Lower lobe of right lung (tissue), 2 donors: ENCODE measurements at places on chromosomes 2 and 18.

- DNase-seq: peak; percentile 84
Measured at GRCh38 chr2:29114946-29115609, at the start of gene CLIP4. Gene CLIP4, plus strand, starts transcription at chr2:29115415. Its CDS starts 5,974 bp downstream, at chr2:29121389.

DNA sequence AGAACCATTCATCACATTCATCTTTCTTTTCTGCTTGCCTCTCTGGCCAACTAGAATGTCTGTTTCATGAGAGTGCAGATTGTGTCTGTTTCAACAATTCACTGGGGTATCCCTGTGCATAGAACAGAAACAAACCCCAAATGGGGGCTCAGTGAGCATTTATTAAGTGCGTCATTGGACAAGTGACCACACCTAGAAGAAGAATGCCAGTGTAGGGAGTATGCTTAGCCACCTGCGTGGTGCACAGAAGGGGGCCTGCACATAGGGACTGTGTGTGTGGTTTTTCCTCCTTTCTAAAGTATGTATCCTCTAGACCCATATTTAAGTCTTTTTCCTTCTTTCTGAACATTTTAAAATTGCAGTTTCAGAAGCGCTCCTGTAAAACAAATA lies 255.9 kb downstream of the AGAP1 start:
- no peak for DNase-seq

- DNase-seq: no peak
Measured at GRCh38 chr18:40075616-40076015, 1879.4 kb upstream of the PIK3C3 start.

GRCh38 chr18:46768166-46768921 lies 11.5 kb upstream of the ST8SIA5 start:
- DNase-seq: no peak

- DNase-seq: no peak
Measured at GRCh38 chr18:11983592-11983991, 2.3 kb downstream of the IMPA2 start.

DNA sequence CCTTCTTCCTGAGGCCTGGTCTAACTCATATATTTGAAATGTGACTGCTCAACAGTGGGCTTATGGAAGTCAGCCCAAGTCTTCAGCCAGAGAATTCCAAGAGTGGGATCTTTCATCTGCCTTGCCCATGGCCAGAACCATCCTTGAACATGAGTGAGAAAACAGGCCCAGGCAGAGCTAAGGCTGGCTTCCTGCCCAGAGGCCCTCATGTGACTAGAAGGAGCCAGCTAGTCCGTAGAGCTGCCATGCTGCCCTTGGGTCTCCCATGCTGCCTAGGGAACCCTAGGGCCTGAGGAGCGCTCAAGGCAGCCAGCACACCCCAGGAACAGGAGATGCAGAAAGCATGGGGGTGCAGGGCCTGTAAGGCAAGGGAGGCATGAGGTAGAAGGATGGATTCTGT lies 203.6 kb downstream of the FHOD3 start:
- no peak for DNase-seq

DNA sequence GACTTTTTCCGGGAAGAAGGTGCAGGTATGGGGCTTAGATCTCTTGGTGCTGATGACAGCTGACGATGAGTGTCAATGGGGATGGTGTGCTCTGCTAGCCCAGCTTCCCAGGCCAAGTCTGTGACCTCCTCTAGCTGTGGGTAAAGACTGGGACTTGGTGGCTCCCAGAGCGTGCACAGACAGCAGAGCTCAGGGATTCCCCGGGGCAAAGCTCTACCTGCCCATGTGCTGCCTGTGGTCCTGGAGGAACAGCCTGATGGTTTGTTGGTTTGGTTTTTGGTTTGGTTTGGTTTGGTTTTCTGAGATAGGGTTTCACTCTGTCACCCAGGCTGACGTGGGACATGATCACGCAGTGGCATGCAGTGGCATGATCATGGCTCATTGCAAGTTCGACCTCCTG lies 19.2 kb downstream of the ATP6V1B1 start:
- DNase-seq: no peak

- DNase-seq: no peak
Measured at GRCh38 chr2:6080932-6081753, 389.0 kb downstream of the SOX11 start.

- DNase-seq: no peak
Measured at GRCh38 chr2:75012080-75012479, 53.6 kb downstream of the POLE4 start.

GRCh38 chr2:47631306-47631705 lies 151.6 kb upstream of the MSH6 start:
- DNase-seq: no peak

DNA sequence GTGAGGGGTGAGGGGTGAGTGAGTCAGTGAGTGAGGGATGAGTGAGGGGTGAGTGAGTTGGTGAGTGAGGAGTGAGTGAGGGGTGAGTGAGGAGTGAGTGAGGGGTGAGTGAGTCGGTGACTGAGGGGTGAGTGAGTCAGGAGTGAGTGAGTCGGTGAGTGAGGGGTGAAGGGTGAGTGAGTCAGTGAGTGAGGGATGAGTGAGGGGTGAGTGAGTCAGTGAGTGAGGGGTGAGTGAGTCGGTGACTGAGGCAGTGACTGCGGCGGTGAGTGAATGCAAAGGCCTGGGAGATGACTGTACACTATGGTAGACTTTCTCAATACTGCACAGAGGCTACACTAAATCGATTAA lies 16.6 kb downstream of the THAP4 start:
- DNase-seq: no peak
